ENCODE measurements at places on chromosomes 3 and 15.

- peak; percentile 86 for DNase-seq
These were observed 23.1 kb upstream of the USP3 start for GRCh38 chr15:63481105-63481810.

DNA sequence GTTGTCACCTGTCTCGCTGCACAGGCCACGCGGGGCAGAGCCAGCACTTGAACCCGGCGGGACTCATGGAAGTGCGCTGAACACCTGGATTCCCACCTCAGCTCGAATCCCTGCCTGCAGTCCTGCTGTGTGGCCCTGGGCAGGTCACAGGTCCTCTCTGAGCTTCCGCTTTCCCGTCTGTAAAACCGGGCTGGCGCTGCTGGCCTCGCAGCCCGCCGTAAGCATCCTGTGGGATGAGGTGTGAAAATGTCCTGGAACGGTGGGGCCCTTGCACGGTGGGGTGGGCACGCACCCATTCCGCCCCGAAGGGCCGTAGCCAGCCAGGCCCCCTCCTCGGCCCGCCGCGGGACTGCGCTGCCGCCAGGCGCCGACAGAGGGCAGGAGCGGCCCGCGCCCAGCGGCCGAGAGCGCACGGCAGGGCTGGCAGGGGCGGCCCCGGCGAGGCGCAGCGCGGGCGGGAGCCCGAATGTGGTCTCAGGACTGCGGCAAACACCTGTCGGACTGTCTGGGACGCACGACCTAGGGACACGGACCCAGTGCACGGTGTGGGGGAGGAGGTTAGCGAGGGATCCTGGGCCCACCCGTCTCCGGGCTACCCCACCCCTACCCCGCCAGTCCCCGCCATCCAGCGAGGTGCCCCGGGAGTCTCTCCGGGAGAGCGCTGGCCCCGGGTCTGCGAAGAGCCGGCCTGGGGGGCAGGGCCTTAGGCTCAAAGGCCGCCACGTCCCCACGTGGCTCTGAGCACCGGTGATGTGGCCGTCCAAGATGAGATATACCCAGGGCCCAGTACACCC is 40.4 kb downstream of the DNAJB8 start:
- DNase-seq = peak; percentile 35

- DNase-seq = no peak
These were observed 3.5 kb downstream of the BTBD1 start for GRCh38 chr15:83063551-83063950.

GRCh38 chr3:69326855-69327300 is 59.0 kb downstream of the FRMD4B start:
- no peak for DNase-seq

DNA sequence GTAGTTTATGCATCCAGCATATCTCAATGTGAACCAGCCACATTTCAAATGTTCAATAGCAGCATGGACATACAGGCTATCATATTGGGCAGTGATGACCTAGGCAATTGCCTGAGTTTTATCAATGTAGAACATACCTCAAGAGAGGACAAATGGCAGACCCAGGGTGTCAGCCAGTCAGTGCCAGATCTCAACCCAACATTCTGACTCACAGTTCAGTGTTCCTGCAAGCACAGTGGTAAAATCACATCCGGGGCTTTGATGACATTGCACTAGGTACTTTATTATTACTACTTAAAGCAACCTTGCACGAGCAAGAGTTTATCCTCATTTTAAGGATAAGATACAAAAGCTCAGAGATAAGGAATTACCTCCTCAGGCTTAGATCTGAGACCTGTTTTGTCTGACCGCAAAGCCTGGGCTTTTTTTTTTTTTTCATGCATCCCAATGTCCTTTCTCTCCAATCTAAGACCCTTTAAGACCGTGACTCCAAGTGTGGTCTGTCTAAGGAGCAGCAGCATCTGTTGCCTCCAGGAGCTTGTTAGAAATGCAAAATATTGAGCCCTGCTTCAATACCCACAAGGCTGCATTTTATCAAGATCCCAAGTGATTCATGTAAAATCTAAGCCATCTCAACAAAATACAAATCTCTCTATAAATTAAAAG is 60.1 kb downstream of the SLC12A1 start:
- DNase-seq = no peak

DNA sequence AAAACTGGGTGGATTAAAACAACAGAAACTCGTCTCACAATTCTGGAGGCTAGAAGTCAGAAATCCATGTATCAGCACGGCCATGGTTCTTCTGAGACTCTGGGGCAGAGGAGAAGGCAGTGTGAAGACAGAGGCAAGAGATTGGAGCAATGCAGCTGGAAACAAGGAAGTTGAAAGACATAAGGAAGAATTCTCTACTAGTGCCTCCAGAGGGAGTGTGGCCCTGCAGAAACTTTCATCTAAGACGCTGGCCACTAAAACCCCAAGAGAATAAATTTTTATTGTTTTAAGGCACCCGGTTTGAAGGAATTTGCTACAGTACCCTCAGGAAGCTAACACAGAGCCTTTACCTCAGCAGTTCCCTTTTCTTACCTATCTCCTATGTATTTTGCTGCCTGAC is 1012.2 kb upstream of the CADM2 start:
- peak; percentile 38 for DNase-seq

GRCh38 chr3:194772241-194773000 is 86.7 kb downstream of the FAM43A start:
- DNase-seq = no peak

DNA sequence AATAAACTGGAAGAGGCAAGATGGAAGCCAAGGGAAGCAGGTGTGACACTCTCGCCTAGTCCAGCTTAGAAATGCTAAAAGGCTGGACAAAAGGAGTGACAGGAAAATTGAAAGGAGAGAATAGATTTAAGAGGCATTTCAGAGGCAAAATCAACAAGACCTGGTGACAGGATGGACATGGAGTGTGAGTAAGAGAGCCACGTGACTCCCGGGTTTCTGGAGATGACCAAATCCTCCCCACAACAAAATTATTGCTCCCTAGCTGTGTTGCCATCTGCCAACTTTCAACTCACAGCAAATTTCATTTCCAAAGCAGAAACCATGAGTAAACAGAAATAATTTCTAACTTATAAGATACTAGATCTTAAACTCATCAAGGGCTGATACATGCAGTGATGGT is 52.6 kb downstream of the MTHFS start:
- no peak for DNase-seq

DNA sequence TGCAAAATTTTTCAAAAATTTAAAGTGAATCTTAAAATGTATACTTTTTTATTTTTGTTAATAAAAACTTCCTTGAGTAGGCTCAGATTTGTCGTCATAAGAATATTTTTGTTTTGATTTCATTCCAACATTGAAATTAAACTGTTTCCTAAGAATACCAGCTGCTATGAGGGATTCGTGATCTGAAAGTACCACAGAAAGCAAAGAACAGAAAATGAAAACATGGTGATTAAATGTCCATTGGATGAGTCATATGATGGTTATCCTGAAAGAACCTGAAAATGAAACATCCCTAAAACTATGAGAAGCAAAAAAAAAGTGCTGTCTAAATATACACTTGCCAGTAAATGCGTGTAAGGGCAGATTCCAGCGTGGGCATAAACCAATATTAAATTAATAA is 143.8 kb downstream of the GMNC start:
- DNase-seq = peak; percentile 35

- no peak for DNase-seq
These were observed 87.6 kb upstream of the TLE3 start for GRCh38 chr15:70185251-70185711.

- DNase-seq = no peak
These were observed 34.0 kb downstream of the ZDHHC23 start for GRCh38 chr3:113981803-113982202.

DNA sequence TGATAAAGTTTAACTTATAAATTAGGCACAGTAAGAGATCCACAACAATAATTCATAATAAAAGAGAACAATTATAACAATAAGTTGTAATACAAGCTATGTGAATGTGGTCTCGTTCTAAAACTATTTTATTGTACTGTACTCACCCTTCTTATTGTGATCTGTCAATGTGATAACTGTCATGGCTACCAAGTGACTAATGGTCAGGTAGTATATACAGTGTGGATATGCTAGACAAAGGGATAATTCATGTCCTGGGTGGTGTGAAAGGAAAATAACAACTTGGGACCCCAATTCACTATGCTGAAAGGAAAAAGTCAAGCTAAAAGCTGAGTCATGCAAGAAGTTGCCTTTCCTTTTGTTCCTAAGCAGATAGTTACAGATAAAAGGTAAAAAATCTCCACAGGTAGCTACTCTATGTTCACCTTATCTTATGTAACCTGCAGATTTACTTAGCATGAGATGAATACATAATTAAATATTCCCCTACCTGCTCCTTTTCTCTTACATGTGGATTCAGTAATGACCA is 10.7 kb upstream of the CYP8B1 start:
- no peak for DNase-seq

- no peak for DNase-seq
These were observed 205.4 kb downstream of the EPHB1 start for GRCh38 chr3:135000465-135000864.

DNA sequence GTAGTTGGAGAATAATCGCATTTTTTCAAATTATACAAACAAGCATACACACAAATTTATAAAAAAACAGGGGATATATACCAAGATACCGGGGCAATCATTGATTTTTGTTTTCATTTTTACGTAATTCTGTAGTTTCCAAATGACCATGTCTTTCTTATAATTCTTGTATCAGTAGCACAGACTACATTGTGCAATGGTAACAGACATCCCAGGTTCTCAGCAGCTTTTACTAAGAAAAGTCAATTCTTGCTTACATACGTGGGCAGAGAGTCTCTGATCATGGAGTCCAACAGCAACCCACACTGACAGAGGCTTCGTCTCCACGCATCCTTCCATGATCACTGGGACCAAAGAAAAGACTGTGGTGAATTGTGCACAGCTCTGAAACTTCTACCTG is 441.3 kb downstream of the TBL1XR1 start:
- no peak for DNase-seq

GRCh38 chr15:37792351-37792750 is 142.1 kb upstream of the TMCO5A start:
- no peak for DNase-seq

DNA sequence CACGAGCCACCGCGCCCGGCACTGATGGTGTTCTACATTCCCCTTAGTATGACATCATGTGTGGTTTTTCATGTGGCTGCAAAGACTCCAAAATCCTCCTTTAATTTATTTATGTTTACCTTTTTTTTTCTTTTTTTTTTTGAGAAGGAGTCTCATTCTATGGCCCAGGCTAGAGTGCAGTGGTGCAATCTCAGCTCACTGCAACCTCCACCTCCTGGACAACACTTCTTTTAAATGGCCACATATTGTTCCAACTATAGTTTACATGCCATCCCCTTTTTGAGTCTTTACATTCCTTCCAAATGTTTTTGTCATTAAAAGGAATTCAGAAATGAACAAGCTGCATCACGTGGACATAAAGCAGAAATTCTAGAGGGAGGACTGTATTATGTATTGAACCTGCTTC is 10.3 kb upstream of the CDV3 start:
- DNase-seq = no peak

GRCh38 chr3:119294696-119295671 is 801 bp downstream of the ARHGAP31 start:
- DNase-seq = peak; percentile 38

- DNase-seq = no peak
These were observed 67.7 kb downstream of the CD200R1L start for GRCh38 chr3:112779011-112779410.

GRCh38 chr3:47950453-47951169 is 65.6 kb downstream of the MAP4 start:
- no peak for DNase-seq

DNA sequence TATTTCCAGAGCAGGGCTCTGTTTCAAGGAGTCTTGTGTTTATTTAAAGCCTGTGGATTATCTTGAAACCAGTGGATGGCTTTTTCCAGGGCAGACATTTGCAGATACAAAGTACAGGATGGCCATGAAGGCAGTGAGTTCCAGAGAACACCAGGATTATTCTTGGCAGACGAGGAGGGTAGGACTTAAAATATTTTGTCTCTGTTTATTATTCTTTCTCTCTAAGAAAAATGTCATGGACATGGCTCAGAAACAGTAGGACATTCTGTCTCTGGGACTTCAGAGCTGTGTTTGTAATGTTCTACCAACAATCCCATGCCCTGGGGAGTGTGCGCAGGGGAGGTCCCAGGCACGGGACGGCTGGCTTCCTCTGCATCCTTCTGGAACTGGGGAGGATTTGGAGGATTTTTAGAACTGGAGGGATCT is 125.9 kb downstream of the ATP10A start:
- DNase-seq = no peak

GRCh38 chr3:140753865-140754754 is 76.2 kb downstream of the TRIM42 start:
- no peak for DNase-seq

DNA sequence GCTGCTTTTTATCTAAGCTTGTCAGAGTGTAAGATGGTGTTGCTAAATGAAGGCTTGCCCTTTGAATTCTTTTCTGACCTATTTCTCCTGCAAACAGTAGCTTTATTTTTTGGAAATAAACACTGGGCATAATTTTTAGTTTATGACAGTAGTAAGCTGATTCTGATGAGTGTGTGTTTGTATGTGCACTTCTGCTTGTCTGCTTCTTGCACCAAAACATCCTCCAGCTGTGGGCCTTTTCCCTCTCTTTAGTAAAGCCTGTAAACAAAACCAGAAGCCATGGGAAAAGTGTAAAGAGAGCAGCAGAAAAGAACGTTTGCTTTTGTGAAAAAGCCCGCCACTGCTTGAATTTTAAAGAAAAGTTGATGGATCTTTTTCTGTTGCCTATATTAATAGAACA is 136.4 kb upstream of the IL12A start:
- no peak for DNase-seq

DNA sequence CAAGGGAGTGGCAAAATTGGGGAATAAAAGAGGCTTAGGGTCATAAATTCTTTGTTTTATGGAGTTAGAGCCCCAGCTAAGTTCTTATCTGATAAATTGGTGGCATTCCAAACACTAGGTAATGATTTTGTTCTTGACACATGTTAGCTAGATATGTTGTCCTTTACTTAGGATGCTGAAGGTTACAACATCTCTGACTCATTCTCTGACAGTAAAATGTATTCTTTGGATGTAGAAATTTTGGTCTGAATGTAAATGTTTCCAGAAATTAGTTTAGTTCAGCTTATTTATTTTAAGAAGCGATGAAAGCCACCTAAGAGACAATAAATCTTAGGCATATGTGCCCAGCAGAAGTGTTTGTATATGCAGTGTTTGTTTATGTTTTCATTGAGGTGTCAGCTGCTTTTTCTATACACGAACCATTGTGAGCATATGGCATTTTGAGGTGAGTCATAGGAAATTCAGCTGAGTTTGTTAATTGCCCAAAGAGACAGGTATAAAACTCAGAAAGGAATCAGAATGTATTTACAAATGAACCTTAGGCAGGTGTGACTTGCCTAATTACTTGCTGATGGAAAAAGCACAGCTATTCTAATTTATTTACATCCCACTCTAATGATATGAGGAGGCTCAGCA is 247.7 kb downstream of the AGBL1 start:
- no peak for DNase-seq
